CD4-positive, alpha-beta T cell treated with Interleukin-4 for 4 hours (primary cell): ENCODE measurements at places on chromosomes 7 and 10.

GRCh38 chr10:118276204-118276603, 65.9 kb downstream of the FAM204A start:
- no peak for DNase-seq

DNA sequence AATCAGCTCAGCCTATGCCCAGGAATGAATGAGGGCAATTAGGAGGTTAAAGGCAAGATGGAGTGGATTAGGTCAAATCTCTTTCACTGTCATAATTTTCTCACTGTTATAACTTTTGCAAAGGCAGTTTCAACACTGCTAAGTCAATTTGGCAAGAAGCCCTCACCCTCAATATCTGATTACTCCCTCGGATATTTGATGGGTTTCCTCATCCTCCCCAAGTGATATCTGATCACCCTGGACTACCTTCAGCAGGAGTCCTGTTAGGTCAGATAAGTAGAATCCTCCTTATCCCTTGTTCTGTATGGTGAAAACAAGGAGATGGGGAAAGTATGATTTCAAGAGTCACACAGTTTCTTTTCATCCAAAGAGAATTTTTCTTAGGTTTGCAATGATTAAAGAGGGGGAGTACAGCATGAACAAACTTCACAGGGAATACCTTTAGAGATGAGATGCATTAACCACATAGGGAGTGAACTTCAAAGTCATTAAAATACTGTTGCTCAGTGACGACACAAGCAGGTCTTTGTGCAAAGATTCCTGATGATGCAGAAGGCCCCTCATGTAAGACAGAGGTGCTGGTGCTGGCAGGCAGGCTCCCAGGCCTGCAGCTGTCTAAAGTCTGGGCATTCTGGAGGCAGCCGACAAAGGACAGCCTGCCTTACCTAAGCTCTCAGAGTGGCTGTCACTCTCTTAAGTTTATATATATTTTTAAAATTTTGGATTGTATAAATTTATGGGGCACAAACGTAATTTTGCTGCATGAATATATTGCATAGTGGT, 75.4 kb upstream of the POM121L12 start:
- no peak for DNase-seq

DNA sequence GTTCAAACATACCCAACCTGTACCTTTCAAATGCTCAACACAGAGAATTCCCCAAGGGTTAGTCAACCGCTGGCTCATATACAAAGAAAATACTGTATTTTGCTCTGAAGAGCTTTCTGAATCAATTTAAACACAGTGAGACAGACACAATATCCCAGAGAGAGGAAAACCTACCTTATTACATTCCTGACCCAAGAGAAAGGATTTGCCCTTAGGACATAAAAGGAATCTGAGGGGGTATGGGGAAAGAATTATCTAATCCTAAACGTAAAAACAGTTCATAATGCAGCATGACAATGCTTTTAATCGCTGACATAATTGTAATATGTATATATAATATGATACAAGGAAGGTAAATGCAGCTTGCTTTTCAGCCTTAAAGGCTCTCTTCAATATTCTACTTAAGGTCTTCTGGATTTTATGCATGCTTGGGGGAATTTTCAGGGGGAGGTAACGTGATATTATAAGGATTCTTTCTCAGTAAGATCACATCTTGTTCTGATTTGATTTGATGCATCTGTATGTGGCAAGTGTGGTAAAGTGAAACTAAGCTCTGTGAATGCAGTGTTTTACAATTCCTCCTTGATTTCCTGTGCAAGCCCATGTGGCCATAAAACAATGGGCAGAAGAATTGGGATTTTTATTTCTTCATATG, 240.5 kb downstream of the GLI3 start:
- DNase-seq, result no peak

DNA sequence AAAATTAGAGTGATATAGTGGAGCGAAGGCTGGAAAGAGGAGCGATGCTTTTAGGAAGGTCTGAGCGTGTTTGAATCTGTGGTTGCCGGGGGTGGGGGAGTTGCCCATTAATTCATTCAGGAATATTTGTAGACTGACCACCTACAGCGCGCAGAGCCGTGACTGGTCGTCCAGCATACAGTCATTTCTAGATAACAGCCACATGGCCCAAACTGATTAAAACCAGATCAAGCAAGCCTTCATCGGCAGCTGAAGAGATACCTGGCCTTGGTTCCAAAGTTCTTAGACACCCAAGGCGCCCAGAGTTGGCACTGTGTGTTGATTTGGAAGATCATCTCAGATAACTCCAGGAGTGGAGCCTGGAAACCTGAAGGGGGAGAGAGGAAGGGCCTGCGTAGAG, 1.7 kb downstream of the PROSER2 start:
- DNase-seq, result no peak

GRCh38 chr7:102873470-102874165, 39.2 kb upstream of the LRRC17 start:
- no peak for DNase-seq

DNA sequence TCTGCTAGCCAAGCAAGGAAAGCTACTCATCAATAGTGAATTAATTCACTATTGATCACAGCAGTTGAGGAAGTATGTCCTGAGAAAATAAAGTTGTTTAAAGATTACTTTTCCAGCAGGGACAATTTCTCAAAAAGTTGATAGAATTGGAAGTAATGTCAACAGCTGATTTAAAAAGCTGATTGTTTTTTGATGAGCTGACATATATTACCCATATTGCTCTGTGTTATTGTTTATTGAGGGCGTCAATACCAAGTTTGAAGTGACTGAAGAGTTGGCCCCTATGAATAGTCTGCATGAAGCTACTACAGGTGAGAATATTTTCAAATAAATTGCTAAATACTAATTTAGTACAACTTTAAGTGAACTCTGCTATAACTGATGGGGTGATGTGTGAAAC, 28.0 kb downstream of the ZFAND4 start:
- DNase-seq, result no peak

DNA sequence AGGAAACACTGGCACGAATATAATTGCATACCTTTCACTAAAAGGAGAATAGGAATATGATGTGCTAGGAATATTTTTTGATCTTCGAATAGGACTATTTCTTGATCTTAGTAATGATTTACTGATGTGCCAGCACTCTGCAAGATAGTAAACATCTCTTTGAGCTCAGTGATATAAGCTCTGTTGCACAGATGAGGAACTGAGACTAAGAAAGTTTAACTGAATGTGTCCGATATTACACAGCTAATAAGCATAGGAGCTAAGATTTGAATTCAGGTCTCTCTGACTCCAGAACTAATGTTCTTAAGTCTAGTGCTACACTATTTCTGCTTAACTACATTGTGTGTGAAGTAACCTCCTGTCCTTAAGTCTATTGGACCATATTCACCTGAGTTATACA, 98.4 kb upstream of the PTPRZ1 start:
- no peak for DNase-seq

DNA sequence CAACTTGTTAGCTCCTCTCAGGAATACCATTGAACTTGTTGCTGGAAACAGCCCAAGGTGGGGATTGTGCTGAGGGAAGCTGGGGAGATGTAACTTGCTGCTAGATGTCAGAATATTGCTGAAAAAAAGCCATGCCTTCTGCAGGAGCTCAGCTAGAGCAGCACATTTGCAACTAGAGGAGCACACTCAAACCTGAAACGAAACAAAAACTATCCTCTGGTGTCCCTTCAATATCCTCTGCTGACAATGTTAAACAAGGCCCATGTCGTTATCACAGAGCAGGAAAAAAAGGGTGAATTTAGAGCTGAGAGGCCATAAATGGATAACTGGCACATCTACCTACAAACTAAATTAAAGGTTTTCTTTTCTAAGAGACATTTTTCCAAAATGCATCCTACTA, 53.7 kb upstream of the MACC1 start:
- DNase-seq, result no peak
